ENCODE measurements at places on chromosomes 12 and 14.

- DNase-seq: no peak
Observed at GRCh38 chr12:67695974-67696373, 47.4 kb downstream of the DYRK2 start.

- no peak for DNase-seq
Observed at GRCh38 chr14:74275241-74275841, 27.4 kb downstream of the ABCD4 start.

GRCh38 chr14:94547151-94547680 is 14.0 kb upstream of the SERPINA4 start:
- no peak for DNase-seq

GRCh38 chr12:131087302-131087818 is 133.7 kb downstream of the ADGRD1 start:
- no peak for DNase-seq

- no peak for DNase-seq
Observed at GRCh38 chr12:74957231-74957630, 252.4 kb downstream of the KCNC2 start.

GRCh38 chr14:75123991-75124390 is 2.9 kb downstream of the NEK9 start:
- peak; percentile 26 for DNase-seq

DNA sequence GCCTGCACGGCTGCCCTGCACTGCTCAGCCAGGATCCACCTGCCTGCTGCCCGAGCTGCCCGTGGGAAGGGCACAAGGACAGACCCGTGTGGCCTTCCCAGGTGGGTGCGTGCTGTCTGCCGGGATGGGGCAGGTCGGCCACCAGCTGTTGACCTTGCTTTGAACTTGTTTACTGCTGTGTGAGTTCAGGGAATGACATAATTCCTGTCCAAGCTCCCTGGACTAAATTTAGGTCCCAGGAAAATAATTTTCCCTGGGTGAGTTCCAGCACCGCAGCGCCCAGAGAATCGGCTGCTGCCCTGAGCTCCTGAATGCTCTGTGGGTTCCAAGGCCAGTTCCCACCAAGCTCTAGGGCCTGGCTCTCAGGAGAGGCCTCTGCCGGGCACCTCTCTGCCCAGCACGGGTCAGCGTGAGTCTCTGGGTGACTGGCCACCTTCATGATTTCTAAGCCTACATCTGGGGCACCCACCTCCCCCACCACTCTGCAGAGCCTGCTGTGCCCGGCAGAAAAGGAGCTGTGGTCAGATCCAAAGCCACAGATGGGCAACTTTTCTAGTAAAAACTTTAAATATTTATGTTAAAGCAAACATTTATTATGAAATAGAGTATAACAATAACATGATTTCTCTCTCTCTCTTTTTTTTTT is 27.2 kb upstream of the MLXIP start:
- DNase-seq: no peak

DNA sequence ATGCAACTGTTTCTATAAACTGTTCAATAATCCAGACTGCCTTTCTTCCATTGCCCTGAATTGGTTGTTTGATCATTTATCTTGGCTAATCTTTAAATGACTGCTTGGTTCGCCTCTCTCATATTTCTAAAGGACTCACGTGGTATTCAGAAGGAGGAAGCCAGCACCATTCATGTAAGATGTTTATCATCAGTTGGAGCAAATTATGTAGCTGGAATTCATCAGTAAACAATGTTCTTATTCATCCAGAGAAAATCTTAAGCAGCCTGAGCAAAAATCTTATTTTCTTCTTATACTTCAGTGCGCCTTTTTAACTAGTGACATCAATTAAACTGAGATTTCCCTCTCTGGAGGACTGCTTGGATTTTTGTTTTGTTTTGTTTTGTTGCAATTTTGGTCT is 538.7 kb upstream of the TMEM132C start:
- DNase-seq: no peak

GRCh38 chr12:53869500-53869899 is 69.1 kb upstream of the HOXC13 start:
- no peak for DNase-seq

GRCh38 chr14:49768301-49769121 is 558 bp downstream of the KLHDC2 start:
- DNase-seq: peak; percentile 77

GRCh38 chr14:29579838-29580237 is 347.8 kb downstream of the PRKD1 start:
- DNase-seq: no peak
